Cerebellum (tissue), 4 donors: ENCODE measurements at places on chromosomes 7 and 10. TPM values are rescaled to one million over a fixed set of nuclear protein-coding genes. Genes with fewer than 3 reads are reported as not detected.

The BHLHA15 gene
- 5.4 TPM for total RNA-seq

The MCM10 gene
- total RNA-seq = 6.4 TPM

The CAMK2B gene
- total RNA-seq = 33.6 TPM

The ASB10 gene
- total RNA-seq = not detected

The CTAGE4 gene
- total RNA-seq = 1.4 TPM

The TRIM8 gene
- 50.3 TPM for total RNA-seq

The AGAP5 gene
- 9.6 TPM for total RNA-seq

The GIMAP7 gene
- total RNA-seq = 1.8 TPM

DNA sequence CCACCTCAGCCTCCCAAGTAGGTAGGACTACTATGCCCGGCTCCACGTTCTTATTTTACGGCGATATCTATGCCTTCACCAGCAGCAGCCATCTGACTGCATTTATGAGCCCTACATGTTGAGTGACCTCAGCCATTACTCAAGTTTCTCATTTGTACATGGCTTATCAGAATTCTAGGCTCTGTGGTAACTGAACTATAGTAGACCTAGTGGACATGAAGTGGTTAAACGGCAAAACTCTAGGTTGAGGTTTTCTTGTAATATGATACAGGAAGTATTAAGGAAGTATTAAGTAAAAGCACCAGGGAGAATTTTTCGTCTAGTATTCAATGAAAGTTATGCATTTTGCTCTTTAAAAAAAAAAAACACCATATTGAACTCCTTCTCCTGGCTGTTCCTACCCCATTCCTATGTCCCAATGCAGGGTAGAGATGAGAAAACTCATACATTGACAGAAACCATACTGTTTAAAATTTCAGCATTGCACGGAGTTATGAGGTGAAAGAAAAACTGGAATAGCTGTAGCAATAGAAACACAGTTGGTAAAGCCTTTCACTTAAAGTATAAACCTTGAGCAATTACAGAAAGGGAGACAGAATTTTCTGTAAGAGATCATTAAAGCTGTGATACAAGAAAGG is 39.8 kb upstream of the EPC1 start:
- DNase-seq = no peak

DNA sequence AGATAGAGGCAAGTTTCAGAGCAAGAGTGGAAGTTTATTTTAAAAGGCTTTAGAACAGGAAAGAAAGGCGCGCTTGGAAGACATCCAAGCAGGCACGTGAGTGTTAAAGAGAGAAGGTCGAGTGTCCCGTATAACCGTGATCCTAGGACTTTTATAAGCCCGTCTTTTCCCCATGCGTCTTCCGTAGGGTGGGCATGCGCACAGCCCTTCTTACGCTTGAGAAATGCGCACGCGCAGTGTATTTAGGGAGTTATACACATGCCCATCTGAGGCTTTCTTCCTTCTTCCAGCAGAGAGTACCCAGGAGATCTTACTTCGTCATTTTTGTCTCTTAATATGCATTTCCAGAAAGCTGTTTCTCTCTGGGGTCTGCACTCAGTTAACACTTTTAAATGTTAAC is 52.4 kb downstream of the CALD1 start:
- DNase-seq = no peak

GRCh38 chr7:5345171-5345570 is 62.4 kb downstream of the SLC29A4 start:
- no peak for DNase-seq

DNA sequence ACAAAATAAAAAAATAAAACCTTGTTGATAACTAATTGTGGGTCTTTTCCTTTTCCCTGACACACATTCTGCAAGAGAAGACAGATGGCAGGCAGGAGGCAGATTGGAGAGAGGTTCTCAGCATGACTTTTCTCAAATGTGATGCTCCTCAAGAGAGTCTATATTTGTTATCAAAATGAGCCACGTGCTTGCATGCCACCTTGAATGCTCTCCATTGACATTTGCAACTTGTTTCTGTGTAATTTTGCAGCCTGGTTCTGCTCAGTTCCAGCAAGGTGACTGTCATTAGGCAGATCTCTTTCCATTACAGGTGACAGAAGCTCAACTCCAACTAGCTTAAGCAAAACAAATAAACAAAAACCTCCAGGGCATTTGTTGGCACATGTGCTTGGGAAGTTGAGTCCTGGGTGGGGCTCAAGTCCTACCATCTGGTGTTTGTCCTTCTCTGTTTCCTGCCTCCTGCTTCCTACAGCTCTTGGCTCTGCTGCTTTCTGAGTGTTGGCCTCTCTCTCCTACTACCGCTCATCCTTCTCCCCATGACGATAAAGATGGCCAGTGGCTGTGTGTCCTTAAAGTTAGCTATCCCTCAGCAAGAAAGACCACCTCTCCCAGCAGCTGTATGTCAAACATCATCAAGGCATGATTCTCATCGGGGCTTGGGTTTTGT is 56.7 kb downstream of the GRK5 start:
- DNase-seq = peak; percentile 81

- no peak for DNase-seq
These were observed 27.6 kb downstream of the CFAP46 start for GRCh38 chr10:132914732-132915131.

DNA sequence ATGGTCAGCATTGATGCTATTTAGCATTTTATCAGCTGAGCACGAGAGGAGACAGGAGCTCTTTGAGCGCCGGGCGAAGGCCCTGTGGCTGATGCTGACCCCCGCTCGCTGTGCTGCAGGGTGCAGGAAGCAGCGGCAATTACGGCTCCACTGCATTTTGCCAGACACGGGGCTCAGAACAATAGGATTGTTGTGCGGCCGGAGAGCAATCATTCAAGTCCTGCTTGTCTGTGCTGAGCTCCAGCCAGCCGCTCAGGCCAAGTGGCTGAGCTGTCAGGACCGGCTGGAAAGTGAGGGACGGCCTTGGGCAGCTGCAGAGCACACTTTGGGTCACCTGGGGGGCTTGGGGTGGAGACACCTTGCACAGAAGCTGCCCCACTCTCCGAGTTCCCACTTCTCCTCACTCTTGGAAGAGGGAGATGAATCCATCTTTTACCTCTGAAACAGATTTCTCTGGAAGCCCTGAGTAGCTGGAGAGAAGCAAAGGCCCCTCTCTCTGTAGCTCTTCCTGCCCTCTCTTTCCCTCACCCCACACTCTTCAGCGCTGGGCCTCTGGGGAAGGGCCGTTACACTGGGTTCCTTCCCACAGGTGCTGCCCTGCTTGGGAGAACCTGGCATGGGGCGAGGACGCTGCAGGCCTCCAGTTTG is 17.3 kb upstream of the ADARB2 start:
- DNase-seq = no peak

GRCh38 chr10:122020226-122020625 is 31.3 kb downstream of the TACC2 start:
- no peak for DNase-seq

- DNase-seq = no peak
These were observed 151.1 kb downstream of the SORCS1 start for GRCh38 chr10:107013258-107014006.

GRCh38 chr7:90951986-90952954 is 312.0 kb upstream of the FZD1 start:
- no peak for DNase-seq

DNA sequence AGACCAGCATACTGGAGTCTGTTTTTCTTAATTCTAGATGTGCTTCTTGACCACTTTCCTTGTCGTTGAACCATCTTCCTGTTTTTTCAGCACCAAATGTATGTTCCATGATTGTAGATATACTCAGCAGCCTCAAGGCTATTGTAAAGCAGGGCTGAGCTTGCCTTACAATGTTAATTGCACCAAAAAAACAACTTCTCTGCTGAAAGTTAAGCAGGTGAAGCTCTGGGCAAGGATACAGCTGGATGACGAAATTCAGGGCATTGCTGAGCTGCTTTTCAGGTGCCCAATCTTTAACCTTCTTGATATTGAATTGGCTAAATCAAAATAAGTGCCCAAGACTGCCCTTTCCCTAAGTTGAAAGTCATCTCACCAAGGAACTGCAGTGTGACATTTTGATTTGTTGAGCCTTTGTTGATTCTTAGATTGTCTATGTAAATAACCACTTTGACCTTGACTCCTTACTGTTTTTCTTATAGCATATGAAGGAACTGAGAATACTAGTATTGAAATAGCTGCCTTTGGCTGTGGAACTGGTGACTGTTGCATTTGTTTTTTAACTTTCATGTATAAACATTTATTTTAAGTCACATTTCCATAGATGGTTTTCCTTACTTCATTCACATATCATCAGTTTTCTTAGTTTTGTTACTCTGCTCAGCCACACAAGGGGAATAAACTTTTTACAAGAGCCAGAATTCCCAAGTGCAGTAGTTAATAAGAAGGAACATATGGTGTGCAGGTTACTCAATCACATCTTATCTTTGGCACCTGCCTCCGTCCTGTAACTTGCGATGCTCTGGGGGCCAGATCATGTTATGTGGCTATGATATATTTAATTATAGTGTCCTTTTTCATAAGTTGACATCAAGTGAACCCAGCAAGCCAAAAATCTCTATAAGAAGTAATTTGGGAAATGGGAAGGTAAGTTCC is 3.1 kb downstream of the AHCYL2 start:
- no peak for DNase-seq

- DNase-seq = no peak
These were observed 42.7 kb upstream of the PLXNA4 start for GRCh38 chr7:132618956-132619305.

DNA sequence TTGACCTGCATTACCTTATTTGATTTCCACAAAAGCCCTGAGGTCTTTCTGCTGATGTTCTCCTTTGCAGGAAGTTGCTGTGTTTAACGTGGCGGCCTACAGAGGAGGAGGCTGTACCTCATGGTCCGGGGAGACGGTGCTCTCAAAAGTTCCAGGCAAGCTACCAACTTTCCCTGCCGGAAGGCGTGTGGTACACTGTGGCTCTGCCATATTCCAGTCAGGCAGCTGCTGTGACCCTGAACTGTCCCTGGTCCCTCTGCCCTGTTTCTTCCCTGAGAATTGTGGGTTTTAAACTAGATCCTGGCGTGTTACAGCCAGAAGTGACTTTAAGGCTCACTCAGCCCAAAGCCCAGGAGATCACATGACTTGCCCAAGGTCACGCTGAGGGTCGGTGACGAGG is 139.2 kb downstream of the TEX36 start:
- no peak for DNase-seq

DNA sequence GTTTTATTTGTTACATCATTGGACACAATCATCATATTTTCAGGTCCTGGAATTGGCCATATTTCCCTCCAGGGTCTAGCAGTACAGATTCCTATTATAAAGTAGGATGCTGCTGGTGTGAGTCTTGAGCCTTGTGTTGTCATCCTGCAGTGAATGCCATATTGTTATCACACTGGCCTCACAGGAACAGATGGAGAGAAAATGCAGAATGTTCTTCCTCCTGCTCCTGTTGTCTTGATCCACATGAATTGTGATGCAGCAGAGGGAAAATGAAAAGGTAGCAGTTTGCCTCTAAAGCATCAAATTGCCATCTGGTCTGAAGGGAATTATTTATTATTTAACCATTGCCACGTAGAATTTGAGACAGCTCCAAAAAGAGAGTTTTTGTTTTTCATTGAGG is 248.6 kb downstream of the GPAM start:
- peak; percentile 78 for DNase-seq

- DNase-seq = no peak
These were observed 478.7 kb downstream of the GRM8 start for GRCh38 chr7:126774077-126774476.

DNA sequence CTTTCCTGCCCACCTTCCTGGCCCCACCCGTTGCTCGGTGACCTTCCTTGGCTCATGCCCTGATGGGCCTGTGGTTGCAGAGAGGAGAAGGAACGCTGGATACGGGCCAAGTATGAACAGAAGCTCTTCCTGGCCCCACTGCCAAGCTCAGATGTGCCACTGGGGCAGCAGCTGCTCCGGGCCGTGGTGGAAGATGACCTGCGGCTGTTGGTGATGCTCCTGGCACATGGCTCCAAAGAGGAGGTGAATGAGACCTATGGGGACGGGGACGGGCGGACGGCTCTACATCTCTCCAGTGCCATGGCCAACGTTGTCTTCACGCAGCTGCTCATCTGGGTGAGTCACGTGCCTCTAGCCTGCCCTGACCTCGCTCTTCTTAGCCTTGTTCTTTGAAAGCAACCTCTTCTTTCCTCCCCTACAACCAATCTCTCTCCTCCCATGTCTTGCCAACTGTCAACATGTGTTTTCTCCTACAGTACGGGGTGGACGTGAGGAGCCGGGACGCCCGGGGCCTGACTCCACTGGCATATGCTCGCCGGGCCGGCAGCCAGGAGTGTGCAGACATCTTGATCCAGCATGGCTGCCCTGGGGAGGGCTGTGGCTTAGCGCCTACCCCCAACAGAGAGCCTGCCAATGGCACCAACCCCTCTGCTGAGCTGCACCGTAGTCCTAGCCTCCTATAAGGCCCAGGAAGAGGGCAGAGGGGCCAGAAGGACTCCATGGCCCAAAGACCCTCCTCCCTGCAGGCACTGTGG is 24.1 kb downstream of the GBX1 start:
- DNase-seq = peak; percentile 32

GRCh38 chr7:53272081-53272480 is 236.6 kb downstream of the POM121L12 start:
- DNase-seq = no peak

GRCh38 chr10:114691442-114691941 is 33.4 kb upstream of the ABLIM1 start:
- DNase-seq = no peak

DNA sequence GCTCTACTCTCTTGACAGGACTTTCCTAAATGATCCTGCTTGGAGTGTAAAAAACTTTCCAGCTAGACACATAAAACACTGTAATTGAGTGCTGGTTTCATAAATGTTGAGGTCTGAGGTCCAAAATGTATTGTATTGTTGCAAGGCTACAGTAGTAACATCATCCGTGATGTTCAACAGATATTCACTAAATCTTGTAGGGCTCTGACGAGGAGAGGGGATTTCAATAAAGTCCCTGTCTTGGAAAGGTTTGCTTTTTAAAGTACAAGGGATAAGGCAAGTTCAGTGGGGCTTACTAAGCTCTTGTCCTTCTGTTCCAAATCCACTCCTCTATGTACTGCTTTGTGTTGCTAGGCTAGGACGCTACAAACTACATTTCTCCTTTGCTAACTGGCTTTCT is 48.9 kb downstream of the FHIP2A start:
- no peak for DNase-seq

GRCh38 chr7:54932818-54933543 is 85.8 kb upstream of the EGFR start:
- DNase-seq = peak; percentile 2

GRCh38 chr7:90413185-90413528 is 9.9 kb downstream of the CLDN12 start:
- no peak for DNase-seq
